Epithelial cell of proximal tubule (primary cell): ENCODE measurements at places on chromosomes 16 and 17.
A peak's percentile ranks its signal among the peaks of the same experiment; 100 is the strongest.

GRCh38 chr16:57167538-57167937, 18.3 kb downstream of the PSME3IP1 start:
- DNase-seq, result no peak

GRCh38 chr17:64742326-64742725, 80.2 kb upstream of the SMURF2 start:
- DNase-seq, result no peak

DNA sequence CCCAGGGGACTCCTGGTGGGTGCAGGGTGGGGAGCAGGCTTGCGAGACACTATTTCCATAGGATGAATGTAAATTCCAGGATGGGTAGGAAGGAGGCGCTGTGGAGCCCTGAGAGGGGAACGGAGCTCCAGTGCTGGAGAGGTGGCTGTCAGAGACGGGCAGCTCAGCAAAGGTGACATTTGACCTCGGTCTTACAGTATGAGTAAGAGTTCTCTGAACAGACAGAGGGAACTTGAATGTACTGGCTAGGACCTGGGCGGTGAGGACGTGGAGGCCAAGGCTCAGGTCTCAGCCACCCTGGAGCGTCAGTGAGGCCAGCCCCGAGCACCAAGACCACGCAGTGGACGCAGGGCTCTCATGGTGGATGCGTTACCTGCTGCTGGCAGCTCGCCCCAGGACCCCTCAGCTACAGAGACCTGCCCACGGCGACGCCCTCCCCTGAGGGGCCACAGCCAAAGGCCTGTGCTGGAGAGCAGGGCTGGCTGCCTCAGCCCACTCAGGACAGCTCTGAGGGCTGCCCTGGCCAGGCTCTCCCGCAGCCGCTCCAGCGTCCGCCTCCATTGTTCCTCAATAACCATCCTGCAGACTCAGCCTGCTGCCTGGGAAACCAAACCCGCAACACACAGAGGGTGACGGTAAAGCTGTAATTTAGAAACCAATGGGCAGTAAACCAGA, 65.9 kb upstream of the TNRC6C start:
- no peak for DNase-seq

DNA sequence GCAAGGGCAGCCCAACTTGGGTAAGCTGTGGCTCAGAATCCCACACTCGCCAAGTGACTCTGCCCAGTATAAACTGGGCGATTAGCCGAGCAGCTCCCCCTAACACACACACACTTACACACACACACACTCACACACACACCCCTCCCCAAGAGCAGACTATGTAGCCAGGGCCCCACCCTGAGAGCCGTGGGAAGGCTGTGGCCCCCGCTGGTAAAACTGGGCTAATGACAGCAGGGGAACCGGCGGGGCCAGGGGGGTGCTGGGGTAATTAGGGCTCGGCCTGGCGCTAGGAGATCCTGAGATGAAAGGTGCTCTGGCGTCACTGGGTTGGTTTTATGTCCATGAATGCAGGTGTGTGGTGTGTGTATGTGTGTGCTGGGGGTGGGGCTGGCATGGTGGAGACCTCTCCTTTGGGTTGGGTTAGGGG, 1.1 kb upstream of the THRA start:
- DNase-seq, result no peak

DNA sequence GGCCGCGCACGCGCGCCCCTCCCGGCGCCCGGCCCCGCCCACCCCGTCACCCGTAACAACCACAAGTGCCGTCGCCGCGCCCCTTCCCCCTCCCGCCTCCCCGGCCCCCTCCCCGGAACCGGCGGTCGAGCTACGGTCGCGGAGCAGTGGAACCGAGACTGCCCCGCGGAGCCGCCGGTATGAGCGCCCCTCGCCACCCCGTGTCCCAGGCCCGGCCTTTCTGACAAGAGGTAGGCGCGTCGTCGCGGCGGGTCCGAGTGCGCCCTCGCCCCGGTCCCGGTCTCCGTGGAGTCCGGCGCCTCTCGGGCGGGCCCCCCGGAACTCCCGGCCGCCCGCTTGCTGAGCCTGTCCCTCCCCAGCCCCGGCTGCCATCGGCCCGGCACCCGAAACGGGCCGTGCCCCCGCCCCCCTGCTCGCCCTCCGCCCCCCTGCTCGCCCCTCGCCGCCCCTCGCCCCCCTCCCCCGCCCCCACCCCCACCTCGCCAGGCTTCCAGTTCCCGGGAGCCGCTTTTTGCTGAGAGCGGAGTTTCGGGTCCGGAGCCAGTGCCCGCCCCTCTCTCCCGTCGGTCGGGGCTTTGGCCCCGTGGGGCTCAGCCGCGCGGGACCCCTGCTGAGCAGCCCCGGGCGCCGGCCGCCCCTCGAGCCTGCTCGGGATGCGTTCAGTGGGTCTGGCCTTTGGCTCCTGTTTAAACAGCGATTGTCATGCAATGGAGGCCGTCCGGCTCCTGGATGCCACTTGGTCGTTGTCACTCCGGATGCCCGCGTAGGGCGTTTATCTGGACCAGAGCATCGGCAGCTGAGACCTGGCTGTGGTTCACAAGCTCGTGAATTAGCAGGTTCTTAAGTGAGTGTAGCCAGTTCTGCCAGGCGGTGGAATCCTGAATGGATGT, at the start of gene SEC14L1:
Gene SEC14L1 (plus strand): TSS at position 92 of the 890 bp plus-strand sequence. CDS start 2,628 bp downstream, outside the sequence.
- no peak for DNase-seq

- no peak for DNase-seq
Measured at GRCh38 chr17:70366386-70366785, 197.1 kb downstream of the KCNJ2 start.

GRCh38 chr17:17080181-17080631, 37.9 kb downstream of the MPRIP start:
- DNase-seq, result no peak

DNA sequence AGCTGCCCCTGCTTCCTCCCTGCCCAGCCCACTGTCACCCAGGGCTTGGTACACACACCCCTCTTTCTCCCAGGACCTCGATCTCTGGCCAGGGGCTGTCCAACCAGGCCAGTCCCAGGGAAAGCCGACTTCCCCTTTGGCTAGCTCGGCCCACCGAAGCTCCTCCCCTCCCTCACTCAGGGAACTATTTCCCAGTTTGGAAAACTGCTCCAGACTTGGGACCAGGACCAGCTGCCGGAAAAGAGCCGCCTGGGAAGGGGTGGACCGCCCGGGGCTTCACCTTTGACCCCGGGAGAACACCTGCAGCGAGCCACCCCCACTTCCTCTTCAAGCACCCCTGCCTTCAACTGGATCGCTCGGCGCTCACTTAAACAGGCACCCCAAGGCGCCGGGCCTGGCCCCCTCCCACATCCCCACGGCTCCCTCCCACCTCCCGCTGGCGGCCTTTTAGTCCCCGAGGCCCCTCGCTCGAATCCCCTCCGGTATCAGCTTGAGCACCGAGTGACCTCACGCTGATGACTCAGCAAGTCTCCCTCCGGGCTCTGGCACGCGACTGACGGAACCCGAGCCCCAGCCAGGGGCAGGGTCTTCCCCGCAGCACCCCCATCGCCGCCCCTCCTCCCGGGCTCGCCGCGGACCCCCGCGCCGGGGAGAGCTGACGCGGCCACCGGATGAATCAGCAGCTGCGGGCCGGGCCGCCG, 934 bp downstream of the MAFG start:
- DNase-seq, result no peak

- no peak for DNase-seq
Measured at GRCh38 chr17:55068862-55069811, 100.6 kb downstream of the STXBP4 start.

DNA sequence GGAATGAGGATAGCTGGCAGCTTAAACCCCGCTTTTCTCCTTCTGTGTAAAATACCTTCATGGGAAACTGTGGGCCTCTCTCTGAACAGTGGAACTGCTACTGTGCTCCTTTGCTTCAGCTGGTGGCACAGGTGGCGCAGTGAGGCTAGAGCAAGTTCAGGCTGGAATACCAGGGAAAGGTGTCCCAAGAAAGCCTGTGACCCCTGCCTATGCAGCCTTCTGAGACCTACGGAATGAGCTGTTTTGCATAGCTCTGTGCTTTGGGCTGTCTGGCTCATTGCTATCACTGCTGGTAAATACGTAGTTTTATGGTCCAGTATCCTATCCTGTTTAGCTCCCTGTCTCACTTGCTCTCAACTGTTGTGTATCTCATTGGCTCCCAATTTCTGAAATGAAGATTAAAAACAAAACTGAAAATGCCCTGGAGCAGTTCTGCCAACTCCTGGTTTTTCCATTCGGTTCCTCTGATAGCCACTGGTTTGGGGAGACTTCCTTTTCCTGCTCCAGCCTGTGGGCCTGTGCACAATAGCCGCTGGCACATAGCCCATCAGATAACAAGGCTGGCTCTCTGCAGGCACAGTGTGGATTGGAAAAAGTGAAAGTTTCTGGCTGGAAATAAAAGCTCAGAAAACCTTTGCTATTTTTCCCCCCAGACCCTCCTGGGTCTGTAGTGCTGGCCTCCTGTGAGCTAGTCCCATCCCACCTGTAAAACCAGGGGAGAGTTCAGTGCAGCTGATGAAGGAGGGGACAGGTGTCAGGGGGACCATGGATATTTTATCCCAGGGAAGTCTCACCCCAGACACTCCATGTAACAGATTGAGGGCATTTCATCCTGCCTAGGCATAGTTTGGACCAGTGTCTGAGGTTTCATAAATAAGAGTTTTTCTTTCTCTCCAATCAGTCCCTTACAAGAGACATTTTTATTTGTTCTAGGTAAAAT, 24.0 kb downstream of the LIMD2 start:
- DNase-seq, result no peak

DNA sequence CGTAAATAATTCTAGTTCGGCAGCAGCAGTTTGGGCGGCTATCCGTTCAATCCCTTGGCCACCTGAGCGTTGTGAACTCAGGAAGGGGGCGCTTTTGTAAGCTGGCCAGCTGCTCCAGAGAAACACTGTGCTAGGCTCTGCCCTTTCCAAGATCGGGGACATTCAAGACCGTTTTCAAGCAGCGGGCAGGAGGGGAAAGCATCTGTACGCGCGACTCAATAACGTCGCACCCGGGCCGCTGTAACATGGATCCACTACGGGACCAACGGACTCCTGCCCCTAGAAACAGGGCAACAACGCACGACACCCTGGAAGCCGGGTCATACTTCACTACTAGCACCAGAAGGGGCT, 463 bp downstream of the TOP2A start:
- DNase-seq, result no peak

DNA sequence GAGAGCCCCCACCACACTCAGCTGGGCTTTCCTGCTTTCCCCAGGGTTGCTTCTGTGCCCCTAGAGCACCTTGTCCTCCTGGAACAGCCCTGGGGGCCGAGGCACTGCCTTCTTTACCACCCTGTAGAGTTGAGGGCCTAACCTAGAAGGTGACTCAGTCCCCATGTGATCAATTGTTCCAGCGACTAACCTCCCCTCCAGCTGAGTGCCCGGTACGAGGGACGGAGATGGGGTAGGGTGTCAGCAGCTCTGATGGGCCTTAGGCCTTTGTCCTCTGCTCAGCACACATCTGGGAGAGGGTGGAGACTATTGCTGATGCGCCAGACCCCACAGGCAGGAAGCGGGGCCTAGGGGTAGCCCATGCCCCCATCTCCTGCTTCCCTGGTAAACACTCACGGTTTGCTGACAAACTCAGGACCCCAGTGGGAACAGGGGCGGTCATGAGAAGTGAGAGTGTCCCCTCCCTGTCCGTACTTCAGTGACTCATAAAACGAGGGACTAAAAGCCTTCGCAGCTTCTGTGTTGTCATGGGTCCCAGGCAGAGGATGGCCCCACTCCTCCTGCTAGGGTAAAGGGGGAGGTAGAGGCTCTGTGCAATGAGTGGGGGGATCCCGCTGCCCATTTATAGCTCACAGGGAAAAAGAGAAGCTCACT, 33.1 kb downstream of the NECAB2 start:
- DNase-seq, result no peak

- peak; percentile 40 for DNase-seq
Measured at GRCh38 chr17:76053246-76054111, 18.8 kb downstream of the SRP68 start.

GRCh38 chr16:74991593-74992403, 6.9 kb upstream of the WDR59 start:
- DNase-seq, result no peak

- DNase-seq, result no peak
Measured at GRCh38 chr17:38958326-38958725, 8.9 kb downstream of the FBXO47 start.

DNA sequence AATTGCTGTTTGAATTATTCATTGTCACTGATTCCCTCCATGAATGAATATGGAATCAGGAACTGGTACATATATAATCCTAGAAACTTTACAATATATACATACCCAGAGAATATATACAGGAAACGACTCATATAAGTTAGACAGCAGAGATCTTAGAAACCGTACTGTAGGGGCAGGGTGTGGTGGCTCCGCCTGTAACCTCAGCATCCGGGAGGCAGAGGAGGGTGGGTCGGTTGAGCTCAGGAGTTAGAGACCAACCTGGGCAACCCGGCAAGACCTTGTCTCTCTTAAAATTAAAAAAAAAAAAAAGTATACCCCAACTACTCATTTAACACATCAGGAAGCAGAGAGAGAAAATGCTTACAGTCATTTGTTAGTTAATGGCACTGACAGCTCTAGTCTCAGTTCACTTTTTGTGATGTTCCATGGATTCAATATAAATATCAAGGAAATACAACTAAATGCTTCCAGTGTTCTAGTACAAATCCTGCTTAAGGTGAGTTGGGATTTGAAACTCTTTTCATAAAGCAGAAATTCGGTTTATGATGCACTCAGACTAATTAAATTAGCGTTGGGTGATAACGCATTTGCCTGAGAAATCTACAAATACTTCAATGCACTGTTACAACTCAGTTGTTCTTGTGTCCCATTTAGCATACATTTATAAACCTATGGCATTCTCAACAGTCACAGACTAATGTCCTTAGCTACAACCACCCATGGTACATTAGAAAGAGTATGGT, 5.6 kb downstream of the GLG1 start:
- no peak for DNase-seq

DNA sequence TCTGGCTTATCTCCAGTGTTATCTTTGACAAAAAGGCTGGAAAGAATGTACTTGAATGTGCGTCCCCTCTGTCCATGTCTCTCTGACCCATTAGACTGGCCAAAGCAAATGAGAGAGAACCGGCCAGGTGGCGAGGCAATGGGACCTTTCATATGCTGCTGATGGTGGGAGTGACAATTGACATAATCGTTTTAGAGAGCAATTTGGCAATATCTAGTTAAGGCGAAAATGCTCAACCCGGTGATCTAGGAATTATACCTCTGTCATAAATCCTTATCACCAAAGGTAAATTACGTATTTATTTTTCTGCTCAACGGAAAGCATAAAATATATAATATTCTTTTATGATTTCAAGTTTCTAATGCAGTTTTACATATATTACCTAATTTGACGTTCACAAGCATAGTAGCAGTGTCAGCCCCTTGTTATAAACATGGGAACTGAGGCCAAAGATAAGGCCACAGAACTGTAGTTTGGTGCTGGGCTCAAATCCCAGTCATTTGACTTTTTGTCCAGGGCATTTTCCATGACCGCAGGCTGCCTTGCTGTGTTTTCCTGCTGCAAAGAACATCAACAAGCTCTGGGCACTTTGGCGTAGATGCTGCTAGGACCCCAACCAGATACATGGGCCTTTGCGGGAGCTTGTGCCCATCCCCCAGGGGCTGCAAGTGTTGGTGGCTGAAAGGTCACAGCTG, 14.7 kb upstream of the SDK2 start:
- no peak for DNase-seq

- DNase-seq, result no peak
Measured at GRCh38 chr17:28906276-28906675, 3.4 kb upstream of the DHRS13 start.

- no peak for DNase-seq
Measured at GRCh38 chr16:1105888-1106620, 10.0 kb upstream of the C1QTNF8 start.

GRCh38 chr16:7513429-7513828, 180.8 kb downstream of the RBFOX1 start:
- no peak for DNase-seq

- DNase-seq, result no peak
Measured at GRCh38 chr17:2958706-2959222, 104.6 kb downstream of the OR1D5 start.

GRCh38 chr17:8857919-8858318, 9.6 kb downstream of the PIK3R6 start:
- DNase-seq, result no peak
